ENCODE measurements at places on chromosomes 3 and 15.

DNA sequence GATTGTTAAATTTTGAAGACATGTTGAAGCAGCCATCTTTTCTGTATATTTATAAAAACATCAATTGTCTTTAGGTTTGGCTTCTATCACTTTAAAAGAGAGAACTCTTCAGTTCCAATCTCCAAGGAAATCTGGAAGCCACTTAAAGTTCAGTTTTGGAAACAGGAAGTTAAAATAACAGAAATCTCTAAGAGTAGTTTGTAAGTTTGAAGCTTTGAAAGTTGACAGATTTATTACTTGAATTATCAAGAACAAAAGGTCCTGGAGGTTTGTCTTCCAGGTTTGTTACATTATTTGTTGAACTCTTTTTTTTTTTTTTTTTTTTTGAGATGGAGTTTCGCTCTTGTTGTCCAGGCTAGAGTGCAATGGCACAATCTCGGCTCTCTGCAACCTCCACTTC lies 30.0 kb downstream of the RNF111 start:
- no peak for DNase-seq

DNA sequence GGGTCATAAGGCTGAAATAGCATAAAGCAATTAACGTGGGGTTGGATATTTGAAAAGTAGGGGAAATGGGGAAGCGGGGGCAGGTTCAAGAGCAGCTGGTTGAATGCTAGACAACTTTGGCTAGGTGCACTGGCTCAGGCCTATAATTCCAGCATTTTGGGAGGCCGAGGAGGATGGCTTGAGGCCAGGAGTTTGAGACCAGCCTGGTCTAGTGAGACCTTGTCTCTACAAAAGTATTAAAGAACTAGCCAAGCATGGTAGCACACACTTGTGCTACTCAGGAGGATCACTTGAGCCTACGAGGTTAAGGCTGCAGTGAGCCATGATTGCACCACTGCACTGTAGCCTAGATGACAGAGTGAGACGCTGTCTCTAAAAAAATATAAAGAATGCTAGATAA lies 6.9 kb upstream of the FANCD2 start:
- DNase-seq = no peak

- DNase-seq = no peak
Measured at GRCh38 chr15:70792171-70792573, 28.8 kb upstream of the UACA start.

GRCh38 chr3:101962055-101962454 lies 112.7 kb downstream of the NFKBIZ start:
- no peak for DNase-seq

GRCh38 chr15:89860891-89861290 lies 32.9 kb downstream of the AP3S2 start:
- DNase-seq = no peak

DNA sequence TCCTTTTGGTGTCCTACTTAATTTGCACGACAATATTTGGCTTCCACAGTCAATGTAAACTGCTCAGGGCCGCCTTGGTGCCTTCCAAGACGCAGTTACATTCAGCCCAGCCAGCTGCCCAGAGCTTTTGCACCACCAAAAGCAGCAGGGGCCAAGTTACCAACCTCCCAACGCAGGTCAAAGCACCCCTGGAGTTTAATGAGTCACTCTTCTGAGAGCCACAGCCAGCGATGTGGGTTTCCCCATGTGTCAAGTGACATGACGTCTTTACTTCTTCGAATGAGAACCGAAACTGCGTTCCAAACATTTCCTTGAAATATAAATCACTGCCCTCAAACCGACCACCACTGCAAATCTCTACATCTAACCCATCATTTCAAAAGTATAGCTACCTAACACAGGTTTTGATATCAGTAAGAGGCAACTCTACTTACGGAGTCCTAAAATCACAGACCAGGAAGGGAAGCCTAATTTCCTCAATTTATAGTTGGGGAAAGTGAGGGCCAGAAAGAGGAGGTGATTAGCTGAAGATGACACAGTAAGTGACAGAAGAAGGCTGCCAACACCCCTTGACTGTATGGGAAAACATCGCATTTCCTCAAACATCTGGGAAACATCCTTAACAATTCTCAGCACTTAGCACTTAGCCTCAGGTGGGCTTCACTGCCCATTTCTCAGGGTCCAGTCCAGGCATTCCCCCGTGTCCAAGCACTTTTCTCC lies 24.5 kb downstream of the MB21D2 start:
- DNase-seq = peak; percentile 49

DNA sequence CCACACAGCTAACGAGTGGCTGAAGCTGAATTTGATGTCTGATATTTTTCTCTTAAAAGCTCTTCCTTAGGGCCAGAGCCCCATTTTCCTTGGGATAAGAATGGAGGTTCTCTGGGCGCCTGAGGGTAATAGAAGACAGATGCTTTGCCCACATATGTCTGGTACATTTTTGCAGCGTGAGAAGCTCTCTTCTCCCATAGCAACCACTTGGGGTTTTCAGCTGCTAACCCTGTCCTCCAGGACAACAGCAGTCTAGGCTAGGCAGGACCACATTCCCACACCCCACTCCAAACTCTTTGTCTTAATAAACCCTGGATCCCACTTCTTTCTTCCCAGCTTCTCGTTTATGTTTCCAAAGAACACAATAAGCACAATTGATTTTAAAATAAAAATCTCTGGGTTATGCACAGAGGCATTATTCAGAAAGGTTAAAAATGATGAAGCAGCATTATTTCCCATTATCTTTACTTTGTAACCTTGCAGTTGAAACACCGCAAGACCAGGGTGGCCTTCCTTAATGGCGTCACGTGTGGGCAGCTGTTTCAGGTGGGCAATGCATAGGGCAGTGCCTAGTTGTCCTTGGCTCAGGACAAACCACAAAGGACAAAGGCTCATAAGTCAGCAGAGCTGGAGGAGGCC lies 56.5 kb upstream of the NTRK3 start:
- no peak for DNase-seq

- DNase-seq = no peak
Measured at GRCh38 chr15:45105586-45105985, 8.4 kb downstream of the DUOX2 start.
